Activated CD4-positive, alpha-beta memory T cell treated with anti-CD3 and anti-CD28 coated beads for 36 hours (primary cell): ENCODE measurements at places on chromosomes 16 and 17. TPM values are rescaled to one million over a fixed set of nuclear protein-coding genes. Genes with fewer than 3 reads are reported as not detected.
A peak's percentile ranks its signal among the peaks of the same experiment; 100 is the strongest.

Gene FOXN1
- total RNA-seq = not detected

DNA sequence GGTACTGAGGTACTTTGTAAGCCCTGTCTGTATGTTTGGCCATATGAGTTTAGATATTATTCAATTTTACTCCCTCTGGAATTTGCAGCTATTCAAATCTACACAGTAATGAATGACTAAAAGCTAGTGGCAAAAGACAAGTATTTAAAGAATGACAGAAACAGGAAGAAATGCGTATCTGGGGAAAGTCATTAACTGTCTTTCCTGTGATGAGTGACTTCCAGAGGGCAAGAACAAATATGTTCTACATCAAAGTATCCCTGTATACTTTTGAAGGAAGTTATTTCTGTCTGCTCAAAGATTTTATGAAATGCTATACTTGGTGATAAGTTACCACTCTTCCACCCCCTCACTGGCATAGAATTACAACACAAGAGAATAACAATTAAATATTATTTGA lies 489.3 kb upstream of the SOX9 start:
- no peaks in the 10 kb centered on the region for H3K4me1 ChIP-seq
- no peak for DNase-seq
- no peak overlapping the region for H3K4me3 ChIP-seq
- no peak overlapping the region for H3K27ac ChIP-seq
- no peaks in the 10 kb centered on the region for H3K36me3 ChIP-seq

Gene EFCAB5
- total RNA-seq = 0.48 TPM

Gene CORO6
- 22.1 TPM for total RNA-seq

- no peaks in the 10 kb centered on the region for H3K36me3 ChIP-seq
- no peak overlapping the region for H3K27ac ChIP-seq
- H3K4me3 ChIP-seq = no peak overlapping the region
- DNase-seq = no peak
- H3K27me3 ChIP-seq = peaks cover 5% of the 10 kb centered on the region
Measured at GRCh38 chr16:4586291-4586690, 28.4 kb downstream of the UBALD1 start.

Gene SCARF1
- total RNA-seq = 3.2 TPM

Gene CD300LG
- not detected for total RNA-seq

DNA sequence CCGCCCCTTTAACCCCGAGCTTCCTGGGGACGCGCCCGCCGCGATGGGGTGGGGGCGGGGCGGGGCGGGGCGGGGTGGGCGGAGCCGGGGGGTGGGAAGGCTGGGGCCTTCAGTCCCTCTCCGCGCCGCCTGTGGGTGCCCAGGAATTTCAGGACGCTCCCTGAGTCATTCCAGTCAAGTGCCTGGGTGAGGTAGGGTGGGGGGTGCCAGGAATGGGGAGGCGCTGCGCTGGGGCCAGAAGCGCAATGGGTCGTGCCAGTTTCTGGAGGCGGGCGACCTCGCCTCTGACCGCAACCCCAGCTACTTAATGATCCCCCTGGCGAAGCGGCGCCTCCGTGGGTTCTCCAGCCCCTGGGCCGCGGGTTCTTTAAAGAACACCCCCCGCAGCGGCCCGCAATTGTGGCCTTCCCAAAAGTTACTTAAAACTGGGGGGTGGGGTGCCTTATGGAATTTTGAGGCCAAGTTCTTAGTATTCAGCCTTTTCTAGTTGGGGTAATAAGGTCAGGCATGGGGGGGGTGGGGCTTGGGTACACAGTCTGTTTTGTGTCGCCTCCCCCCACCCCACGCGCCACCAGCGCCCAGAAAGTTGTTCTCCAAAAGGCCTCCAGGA lies 826 bp upstream of the GSE1 start:
- DNase-seq = peak; percentile 49
- H3K27me3 ChIP-seq = peaks cover 9% of the 10 kb centered on the region
- H3K4me1 ChIP-seq = peaks cover 44% of the 10 kb centered on the region
